ENCODE measurements at places on chromosomes 3 and 15. TPM values are rescaled to one million over a fixed set of nuclear protein-coding genes. Genes with fewer than 3 reads are reported as not detected.

Gene CD80
- 0.83 TPM for total RNA-seq

Gene FBXO40
- total RNA-seq: not detected

Gene PLSCR2
- total RNA-seq: not detected

DNA sequence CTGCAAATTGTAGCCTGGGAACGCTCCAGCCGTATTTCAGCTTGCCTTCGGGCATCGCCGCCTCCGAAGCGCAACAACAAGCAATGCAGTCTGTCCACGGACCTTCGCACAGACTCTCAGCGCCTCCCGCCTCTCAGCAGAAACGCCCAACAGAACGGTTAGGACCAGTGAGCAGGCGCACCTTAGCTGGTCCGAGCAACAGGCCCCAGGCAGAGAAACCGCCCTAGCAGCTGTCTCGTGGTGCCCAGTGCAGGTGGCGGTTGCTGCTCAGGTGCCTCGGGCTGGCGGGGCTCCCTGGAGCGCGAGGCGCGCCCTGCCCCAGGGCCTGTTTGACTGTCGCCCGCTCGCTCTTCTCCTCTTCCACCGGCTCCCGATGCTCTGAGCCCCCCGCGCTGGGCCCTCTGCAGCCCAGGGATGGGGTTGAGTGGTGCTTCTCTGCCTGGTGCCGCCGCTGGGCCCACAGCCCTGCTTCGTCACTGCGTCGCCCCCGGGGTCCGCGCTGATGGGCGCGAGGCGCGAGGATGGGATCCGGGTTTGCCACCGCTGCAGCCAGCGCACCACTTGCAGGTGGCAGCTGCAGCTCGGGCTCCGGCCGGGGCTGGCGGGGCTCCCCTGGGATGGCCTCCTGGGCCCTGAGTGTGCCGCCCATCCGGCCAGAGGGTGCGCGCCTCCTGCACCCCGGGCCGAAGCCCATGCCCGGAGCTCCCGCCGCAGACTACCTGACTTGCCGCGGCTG, 268.4 kb upstream of the FRG2C start:
- no peaks in the 10 kb centered on the region for H3K27me3 ChIP-seq
- no peaks in the 10 kb centered on the region for H3K36me3 ChIP-seq
- DNase-seq: peak; percentile 24

- H3K27ac ChIP-seq: no peak overlapping the region
- no peak overlapping the region for H3K4me3 ChIP-seq
- H3K36me3 ChIP-seq: no peaks in the 10 kb centered on the region
- peaks cover 16% of the 10 kb centered on the region for H3K4me1 ChIP-seq
These were observed 98.2 kb downstream of the PLXNA1 start for GRCh38 chr3:127081001-127081720.

GRCh38 chr3:36904641-36905040, 40.2 kb downstream of the TRANK1 start:
- H3K4me3 ChIP-seq: no peak overlapping the region
- H3K27me3 ChIP-seq: no peaks in the 10 kb centered on the region
- DNase-seq: peak; percentile 12
- H3K27ac ChIP-seq: no peak overlapping the region
- peaks cover 12% of the 10 kb centered on the region for H3K4me1 ChIP-seq

- peaks cover 15% of the 10 kb centered on the region for H3K36me3 ChIP-seq
- H3K4me3 ChIP-seq: no peak overlapping the region
- H3K4me1 ChIP-seq: peaks cover 47% of the 10 kb centered on the region
- no peaks in the 10 kb centered on the region for H3K27me3 ChIP-seq
These were observed 60.3 kb downstream of the HEG1 start for GRCh38 chr3:124995460-124995994.

DNA sequence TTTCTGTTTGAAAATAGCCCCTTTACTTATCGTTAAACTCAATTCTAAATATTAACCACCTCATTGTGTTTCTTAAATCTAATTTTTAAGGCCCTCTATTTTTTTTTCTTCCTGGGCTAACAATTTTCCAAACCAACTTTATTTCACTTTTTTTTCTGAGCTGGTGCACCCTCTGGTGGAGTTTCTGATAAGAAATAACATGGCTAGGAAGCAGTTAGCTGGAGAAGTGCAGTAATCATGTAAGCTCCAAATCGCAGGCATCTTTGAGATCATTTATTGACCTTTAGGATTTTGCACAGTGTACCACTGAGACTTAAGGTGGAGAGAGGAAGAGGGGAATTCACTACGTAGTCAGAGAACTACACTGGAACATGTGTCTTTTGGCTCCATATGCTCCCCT, 6.4 kb downstream of the TMEM207 start:
- no peaks in the 10 kb centered on the region for H3K4me1 ChIP-seq
- no peak overlapping the region for H3K27ac ChIP-seq
- no peaks in the 10 kb centered on the region for H3K36me3 ChIP-seq
- H3K4me3 ChIP-seq: no peak overlapping the region
- DNase-seq: no peak
- no peaks in the 10 kb centered on the region for H3K27me3 ChIP-seq

DNA sequence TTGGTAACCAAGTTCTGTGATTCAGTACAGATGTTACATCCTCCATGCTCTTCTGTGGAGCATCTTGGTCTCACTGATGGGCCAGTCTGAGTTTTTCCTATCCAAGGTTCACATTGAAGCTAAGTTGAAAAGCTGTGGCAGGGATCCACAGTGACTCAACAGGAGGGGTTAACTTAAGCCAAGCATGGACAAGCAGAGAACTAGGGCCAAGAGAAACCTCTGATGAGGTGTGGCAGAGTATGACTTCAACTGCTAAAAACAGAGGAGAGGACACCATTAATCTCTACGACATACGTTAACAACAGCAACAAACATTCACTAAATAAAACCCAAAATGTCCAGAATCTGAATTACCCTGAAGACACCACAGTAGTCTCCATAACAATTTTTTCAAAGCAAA, 268.1 kb upstream of the UBE2E2 start:
- H3K36me3 ChIP-seq: no peaks in the 10 kb centered on the region
- DNase-seq: no peak
- H3K4me3 ChIP-seq: no peak overlapping the region
- no peaks in the 10 kb centered on the region for H3K4me1 ChIP-seq
- no peaks in the 10 kb centered on the region for H3K27me3 ChIP-seq
- H3K27ac ChIP-seq: no peak overlapping the region

GRCh38 chr3:140708815-140709214, 31.0 kb downstream of the TRIM42 start:
- no peak overlapping the region for H3K27ac ChIP-seq
- no peaks in the 10 kb centered on the region for H3K36me3 ChIP-seq

GRCh38 chr3:153354641-153355040, 192.6 kb downstream of the RAP2B start:
- DNase-seq: no peak
- H3K4me1 ChIP-seq: peaks cover 15% of the 10 kb centered on the region
- H3K4me3 ChIP-seq: no peak overlapping the region
- H3K27ac ChIP-seq: no peak overlapping the region
- H3K27me3 ChIP-seq: no peaks in the 10 kb centered on the region
- H3K36me3 ChIP-seq: no peaks in the 10 kb centered on the region

DNA sequence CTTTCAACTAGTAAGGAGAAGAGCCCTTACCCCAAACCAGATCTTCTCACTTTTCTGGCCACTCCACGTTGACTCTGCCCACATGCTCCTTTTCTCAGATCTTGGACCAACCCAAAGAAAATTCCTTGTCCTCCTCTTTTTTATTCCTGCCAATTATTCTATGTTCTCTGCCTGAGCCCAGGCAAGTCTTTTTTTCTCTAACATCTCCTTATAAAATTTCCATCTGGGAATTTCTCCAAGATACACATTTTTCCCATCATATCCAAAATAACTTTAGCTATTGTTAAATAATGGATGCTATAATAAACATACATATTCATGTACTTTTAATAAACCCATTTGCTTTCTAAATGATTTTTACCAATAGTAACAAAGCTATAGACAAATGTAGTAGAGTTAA, 726.0 kb upstream of the ZNF385D start:
- H3K4me3 ChIP-seq: no peak overlapping the region
- no peaks in the 10 kb centered on the region for H3K36me3 ChIP-seq
- H3K4me1 ChIP-seq: no peaks in the 10 kb centered on the region
- no peak for DNase-seq

GRCh38 chr3:12046406-12046805, 42.2 kb downstream of the SYN2 start:
- no peaks in the 10 kb centered on the region for H3K36me3 ChIP-seq
- no peak overlapping the region for H3K4me3 ChIP-seq
- no peaks in the 10 kb centered on the region for H3K27me3 ChIP-seq
- H3K27ac ChIP-seq: no peak overlapping the region
- no peaks in the 10 kb centered on the region for H3K4me1 ChIP-seq
- DNase-seq: no peak

DNA sequence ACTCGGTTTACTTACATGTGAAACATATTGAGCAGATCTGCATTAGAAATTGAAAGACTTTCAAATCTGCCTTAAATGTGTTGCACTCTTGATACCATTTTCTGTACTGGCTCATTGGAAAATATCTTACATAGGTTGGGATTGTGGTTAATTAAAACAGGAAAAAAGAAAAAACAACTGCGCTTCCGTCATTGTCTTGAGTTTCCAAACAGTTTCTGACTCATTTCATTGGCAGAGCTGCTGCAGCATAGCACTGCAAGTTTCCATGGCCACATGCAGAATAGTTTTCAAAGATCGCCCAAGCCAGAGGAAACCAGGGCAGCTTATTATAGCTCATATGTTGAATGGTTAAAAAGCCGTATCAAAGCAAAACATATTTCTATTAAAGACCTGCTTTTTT, 446.6 kb upstream of the BCHE start:
- no peaks in the 10 kb centered on the region for H3K36me3 ChIP-seq
- H3K4me1 ChIP-seq: no peaks in the 10 kb centered on the region
- H3K27me3 ChIP-seq: no peaks in the 10 kb centered on the region
- H3K4me3 ChIP-seq: no peak overlapping the region

GRCh38 chr3:47005212-47006144, 26.0 kb downstream of the NBEAL2 start:
- peaks cover 13% of the 10 kb centered on the region for H3K36me3 ChIP-seq
- peaks cover 10% of the 10 kb centered on the region for H3K4me1 ChIP-seq
- H3K4me3 ChIP-seq: no peak overlapping the region
- no peaks in the 10 kb centered on the region for H3K27me3 ChIP-seq
- DNase-seq: no peak

DNA sequence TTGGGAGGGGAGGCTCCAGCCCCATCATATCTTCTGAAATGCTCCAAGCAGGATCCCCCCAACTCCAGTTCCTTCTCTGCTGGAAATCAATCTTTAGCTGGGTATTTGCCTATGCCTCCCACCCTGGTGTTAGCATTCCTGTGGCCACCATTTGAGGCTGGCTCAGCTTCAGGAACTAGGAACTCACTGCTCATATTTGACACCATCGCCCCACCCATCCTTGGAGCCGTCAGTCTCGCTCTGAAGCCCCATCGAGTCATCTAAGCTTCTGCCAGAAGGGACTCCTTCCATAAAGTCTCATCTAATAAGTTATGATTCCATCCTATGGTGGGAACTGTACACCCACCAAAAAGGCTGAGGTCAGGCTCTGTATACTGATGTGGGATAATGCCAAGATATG, 26.4 kb downstream of the PRKCD start:
- H3K4me1 ChIP-seq: no peaks in the 10 kb centered on the region
- no peaks in the 10 kb centered on the region for H3K27me3 ChIP-seq
- H3K4me3 ChIP-seq: no peak overlapping the region
- DNase-seq: no peak

DNA sequence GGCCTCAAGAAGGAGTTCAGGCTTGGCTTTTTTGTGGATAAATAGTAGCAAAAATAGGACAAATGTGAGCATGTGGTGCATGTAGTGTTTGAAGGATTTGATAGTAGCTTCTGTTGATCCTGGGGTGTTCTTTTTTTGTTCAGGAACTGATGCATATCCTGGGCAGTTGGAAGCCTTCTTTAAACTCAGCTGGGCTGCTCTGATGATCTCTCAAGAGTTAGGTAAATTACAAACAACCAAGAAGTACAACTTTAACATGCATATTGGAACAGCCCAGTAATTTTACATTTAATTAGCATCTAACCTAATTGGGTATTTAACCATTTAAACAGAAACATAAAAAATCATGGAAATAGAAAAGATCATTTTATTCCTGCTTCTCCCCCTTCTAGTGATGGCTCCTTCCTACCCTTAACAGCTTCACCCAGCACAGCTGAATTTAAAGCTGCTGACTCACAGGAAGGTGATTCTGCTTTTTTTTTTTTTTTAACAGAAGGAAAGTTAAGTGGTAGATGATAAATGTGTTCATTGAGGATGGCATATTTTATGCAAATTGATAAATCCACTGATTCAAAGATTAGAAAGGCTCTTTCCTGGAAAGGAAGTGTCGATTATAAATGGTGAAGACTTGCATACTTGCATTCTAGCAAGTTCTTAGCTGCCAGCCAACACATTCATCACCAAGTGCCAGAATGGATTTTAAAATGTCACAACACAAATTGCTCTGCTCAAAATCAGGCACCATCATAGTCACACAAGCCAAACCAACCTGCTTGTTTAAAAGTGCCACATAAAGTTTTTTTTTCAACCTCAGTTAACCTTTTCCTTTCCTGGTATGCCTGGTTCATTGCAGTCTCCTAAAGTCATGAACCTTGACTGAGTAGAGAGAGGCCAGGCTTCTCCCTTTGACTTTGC, 20.0 kb downstream of the SLC35G2 start:
- H3K4me1 ChIP-seq: peaks cover 18% of the 10 kb centered on the region
- H3K4me3 ChIP-seq: no peak overlapping the region
- H3K36me3 ChIP-seq: no peaks in the 10 kb centered on the region

Measured in thyroid gland (tissue), 4 donors.